IMR-90 (cell line): ENCODE measurements at places on chromosomes 11 and 22. TPM values are rescaled to one million over a fixed set of nuclear protein-coding genes. Genes with fewer than 3 reads are reported as not detected.

OR10G8 gene
- not detected in 2 replicates for total RNA-seq

DNA sequence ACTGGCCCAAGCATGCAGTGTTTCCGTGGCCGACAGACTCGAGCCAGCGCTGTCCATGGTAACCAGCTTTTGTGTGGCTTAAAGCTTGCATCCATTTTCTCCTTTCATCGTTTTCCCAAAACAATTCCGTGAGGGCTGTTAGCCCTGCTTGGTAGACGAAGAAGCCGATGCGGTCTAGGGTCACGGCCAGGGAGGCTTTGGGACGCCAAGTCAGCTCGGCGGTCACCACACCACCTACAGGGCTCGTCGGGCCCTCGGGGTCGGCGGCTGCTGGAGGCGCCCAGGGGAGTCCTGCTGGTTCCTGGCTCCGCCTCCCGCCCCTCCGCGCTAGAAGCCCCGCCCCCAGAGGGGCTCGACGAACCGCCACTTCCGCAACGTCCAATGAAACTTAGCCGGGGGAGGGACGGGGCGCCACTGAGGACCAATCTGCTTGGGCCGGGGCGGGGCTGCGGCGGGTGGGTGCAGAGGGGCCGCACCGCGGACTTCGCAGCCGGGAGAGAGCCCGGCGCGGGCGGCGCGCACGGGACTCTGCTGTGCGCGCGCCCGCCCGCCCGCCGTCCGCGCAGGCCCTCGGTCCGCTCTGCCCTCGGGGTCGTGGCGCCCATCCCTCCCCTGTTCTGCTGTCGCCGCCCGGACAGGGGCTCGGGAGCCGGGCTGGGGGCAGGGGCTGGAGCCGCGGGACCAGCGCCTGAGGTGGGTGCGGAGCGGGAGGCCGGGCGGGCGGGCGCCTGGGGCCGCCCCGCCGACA lies at the start of gene TIGD3:
Gene TIGD3 (plus strand): TSS at position 487 of the 748 bp plus-strand sequence. CDS start 1,058 bp downstream, outside the sequence.
- peak; percentile 91 for DNase-seq

- no peak for DNase-seq
Measured at GRCh38 chr11:119989159-119989821, 148.6 kb downstream of the TRIM29 start.

MRPL48 gene
- total RNA-seq: 24.0 and 30.3 TPM in 2 replicates

- DNase-seq: no peak
Measured at GRCh38 chr22:26318975-26319374, 110.1 kb upstream of the ASPHD2 start.

GRCh38 chr11:26742966-26743365 lies 21.1 kb upstream of the SLC5A12 start:
- no peak for DNase-seq

- DNase-seq: no peak
Measured at GRCh38 chr22:48301421-48301820, 1526.3 kb downstream of the BRD1 start.

DNA sequence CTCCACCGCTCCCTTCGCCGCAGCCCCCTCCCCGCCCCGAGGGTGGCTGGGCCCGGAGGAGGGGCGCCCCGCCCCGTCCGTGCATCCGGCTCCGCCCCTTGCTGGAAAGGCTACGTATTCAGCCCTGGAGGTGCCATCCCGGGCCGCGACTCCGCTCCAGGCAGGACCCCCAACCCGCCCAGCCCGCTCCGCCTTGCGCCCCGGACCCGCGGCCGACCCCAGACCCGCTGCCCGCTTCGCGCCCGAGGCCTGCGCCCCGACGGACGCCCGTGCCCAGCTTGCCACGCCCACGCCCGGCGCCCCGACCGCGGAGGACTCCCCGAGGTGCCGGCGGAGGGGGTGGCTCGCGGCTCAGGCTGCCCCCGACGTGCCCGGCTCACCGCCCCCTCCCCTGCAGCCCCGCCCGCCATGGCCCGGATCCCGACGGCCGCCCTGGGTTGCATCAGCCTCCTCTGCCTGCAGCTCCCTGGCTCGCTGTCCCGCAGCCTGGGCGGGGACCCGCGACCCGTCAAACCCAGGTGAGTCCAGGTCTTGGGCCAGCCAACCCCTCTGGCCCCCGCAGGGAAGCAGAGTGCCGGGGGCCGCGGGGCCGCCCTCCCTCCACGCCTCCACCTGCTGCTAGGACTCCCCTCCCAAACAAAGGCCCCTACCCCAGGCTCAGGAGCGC lies at the start of gene ADM2:
Gene ADM2 (plus strand): TSS at position 104 of the 667 bp plus-strand sequence. CDS start 305 bp downstream, at position 409.
- no peak for DNase-seq

DNA sequence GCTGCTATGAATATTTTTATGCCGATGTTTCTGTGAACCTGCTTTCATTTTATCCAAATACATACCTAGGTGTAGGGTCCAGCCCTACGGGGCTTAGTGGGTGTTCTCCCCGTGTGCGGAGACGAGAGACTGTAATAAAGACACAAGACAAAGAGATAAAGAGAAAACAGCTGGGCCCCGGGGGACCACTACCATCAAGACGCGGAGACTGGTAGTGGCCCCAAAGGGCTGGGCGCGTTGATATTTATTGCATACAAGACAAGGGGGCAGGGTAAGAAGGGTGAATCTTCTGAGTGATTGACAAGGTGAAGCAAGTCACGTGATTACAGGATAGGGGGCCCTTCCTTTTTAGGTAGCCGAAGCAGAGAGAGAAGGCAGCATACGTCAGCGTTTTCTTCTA lies 920.1 kb downstream of the BRD1 start:
- DNase-seq: no peak
